ENCODE measurements at places on chromosomes 3 and 15. TPM values are rescaled to one million over a fixed set of nuclear protein-coding genes. Genes with fewer than 3 reads are reported as not detected.

GRCh38 chr15:100311833-100312476, 29.8 kb downstream of the ADAMTS17 start:
- H3K27me3 ChIP-seq: no peaks in the 10 kb centered on the region
- no peak overlapping the region for H3K27ac ChIP-seq
- H3K36me3 ChIP-seq: no peaks in the 10 kb centered on the region

DNA sequence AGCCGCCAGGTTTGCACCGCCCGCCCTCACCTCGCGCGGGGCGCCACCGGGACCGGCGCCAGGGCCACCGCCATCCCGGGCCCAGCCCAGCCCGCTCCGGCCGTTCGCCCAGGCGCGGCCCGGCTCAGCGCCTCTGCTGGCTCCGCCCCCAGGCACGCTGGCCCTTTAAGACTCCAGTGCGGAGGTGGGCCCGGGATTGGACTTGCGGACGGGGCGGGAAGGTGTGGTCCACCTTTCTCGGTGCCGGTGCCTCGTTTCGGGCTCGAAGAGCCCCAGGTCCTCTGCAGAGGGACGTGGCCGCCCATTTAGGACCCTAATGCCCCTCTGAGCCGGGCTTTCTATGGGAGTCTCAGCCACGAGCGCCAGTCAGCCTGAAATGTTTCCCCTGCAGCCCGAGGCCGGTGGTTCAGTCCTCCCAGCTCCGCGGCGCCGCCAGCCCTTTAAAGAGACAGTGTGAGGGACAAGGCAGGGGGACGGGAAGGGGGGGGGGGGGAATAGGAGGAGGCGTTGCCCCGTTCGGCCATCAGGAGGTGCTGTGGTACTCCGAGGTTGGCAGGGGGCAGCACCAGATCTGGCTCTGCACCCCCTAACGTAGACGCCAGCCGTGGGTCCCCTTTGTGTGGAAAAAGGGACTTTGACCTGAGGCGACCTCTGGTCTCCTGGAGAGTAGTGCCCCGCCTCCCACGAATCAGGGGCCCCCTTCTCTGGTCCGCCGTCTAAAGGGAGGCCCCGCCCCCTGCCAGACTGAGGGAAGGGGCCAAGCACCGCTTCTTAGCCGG, 1.0 kb downstream of the HYAL2 start:
- H3K27me3 ChIP-seq: no peaks in the 10 kb centered on the region
- peaks cover 48% of the 10 kb centered on the region for H3K4me1 ChIP-seq

- no peak overlapping the region for H3K27ac ChIP-seq
- H3K27me3 ChIP-seq: no peaks in the 10 kb centered on the region
- peaks cover 5% of the 10 kb centered on the region for H3K4me1 ChIP-seq
- H3K36me3 ChIP-seq: no peaks in the 10 kb centered on the region
- no peak for DNase-seq
These were observed 46.1 kb downstream of the WHAMM start for GRCh38 chr15:82855286-82856100.

DNA sequence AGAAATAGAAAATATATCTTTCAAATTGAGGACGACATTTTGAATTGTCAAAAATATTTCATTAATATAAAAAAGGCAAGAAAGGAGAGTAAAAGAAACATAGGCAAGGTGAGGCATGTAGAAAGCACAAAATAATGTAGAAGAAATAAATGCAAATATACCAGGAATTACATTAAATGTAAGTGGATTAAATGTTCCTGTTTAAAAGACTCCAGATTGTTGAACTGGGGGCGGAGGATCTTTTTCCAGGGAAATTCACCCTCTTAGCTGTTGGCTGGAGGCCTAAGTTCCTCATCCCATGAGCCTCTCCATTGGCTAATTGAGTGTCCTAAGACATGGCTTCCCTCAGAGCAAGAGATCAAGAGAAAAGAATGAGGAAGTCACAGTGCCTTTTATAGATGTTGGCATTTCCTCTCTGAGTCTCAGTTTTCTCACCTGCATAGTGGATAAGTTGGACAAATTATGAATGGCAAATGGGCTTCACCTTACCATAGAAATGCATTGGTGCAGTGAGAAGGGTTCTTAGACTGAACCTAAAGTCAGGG, 147.4 kb upstream of the SMAD3 start:
- H3K27me3 ChIP-seq: peaks cover 34% of the 10 kb centered on the region
- no peak overlapping the region for H3K27ac ChIP-seq
- H3K36me3 ChIP-seq: peaks cover 6% of the 10 kb centered on the region
- peaks cover 3% of the 10 kb centered on the region for H3K4me1 ChIP-seq

DNA sequence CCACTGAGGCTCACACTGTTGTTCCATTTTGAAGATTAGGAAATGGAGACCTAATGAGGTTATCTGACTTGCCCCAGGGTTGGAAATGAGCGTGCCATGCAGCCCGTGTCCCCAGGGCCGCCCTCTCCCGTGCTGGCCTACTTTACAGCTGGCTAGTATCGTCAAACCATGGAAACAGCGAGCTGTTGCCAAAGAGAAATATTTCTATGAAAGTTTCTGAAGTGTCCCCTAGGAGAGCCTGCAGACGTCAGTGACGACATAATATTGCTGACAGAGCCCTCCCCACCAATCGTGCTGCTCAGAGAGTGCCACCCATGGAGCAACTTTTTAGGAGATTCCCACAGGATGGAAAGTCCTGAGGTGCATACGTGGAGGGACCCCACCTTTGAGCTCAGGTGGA, 11.2 kb upstream of the FAM174B start:
- DNase-seq: no peak
- no peak overlapping the region for H3K4me3 ChIP-seq
- no peak overlapping the region for H3K27ac ChIP-seq
- H3K27me3 ChIP-seq: peaks cover 40% of the 10 kb centered on the region

DNA sequence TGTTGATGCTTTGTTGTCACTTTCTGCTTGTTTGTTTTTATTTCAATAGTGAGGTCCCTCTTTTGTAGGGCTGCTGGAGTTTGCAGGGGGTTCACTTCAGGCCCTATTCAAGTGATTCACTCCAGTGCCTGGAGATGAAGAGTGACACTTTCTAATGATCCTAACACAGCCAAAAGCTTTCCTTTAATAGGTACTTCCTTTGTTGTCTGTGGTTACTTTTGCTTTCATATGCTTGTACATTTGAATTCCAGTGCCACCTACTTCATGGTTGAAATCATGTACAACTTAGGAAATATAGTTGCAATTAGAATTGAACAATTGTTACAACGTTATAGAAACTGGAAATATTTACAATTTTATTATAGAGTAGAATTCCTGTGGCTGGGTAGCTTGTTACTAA, 466.8 kb upstream of the EPHA3 start:
- DNase-seq: no peak
- no peaks in the 10 kb centered on the region for H3K27me3 ChIP-seq
- no peaks in the 10 kb centered on the region for H3K4me1 ChIP-seq
- no peak overlapping the region for H3K27ac ChIP-seq

DUOXA2 gene
- not detected for total RNA-seq

DUOX1 gene
- total RNA-seq: 0.34 TPM

SEC62 gene
- 90.6 TPM for total RNA-seq

CSPG4 gene
- total RNA-seq: not detected

MRPS25 gene
- 40.7 TPM for total RNA-seq

Measured in activated T-cell treated with anti-CD3 and anti-CD28 coated beads, Interleukin-2, amount 50 U/mL, for 72 hours (primary cell).